ENCODE measurements at places on chromosomes 7 and 10.

DNA sequence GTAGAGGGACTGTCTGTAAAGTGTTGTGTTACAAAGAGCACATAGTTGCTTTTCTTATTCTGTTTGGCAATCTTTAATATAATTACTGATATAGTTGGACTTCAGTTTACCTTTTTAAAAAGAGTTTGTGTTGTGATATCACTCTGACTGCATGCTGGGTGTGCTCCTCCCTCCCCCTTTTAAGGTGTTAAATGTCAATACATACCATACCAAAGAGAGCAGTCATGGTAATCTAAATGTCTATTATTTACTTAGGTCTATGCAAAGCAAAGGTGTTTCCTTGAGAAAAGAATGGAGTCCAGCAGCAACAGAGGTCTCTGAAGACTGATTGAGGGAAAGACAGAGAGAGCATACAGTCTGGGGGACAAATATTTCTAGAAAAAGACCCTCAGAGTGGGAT, 275.1 kb upstream of the NRP1 start:
- no peak for DNase-seq

DNA sequence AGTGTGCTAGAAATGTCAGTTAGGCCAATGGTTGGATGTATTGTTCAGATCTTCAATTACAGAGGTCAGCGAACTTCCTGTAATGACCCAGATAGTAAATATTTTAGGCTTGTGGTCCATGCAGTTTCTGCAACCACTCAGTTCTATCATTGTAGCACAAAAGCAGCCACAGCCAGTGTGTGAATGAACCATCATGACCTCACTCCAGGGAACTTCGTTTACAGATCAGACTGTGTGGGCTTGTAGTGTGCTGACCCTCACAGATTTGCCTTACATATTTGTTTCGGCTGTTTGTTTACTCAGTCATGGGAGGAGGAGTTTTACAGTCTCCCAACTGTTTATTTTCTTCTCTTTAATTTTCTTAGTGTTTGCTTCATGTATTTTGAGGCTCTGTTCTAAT, 55.4 kb downstream of the LANCL2 start:
- DNase-seq = peak; percentile 69

GRCh38 chr7:143256932-143257331, 6.3 kb upstream of the GSTK1 start:
- no peak for DNase-seq

DNA sequence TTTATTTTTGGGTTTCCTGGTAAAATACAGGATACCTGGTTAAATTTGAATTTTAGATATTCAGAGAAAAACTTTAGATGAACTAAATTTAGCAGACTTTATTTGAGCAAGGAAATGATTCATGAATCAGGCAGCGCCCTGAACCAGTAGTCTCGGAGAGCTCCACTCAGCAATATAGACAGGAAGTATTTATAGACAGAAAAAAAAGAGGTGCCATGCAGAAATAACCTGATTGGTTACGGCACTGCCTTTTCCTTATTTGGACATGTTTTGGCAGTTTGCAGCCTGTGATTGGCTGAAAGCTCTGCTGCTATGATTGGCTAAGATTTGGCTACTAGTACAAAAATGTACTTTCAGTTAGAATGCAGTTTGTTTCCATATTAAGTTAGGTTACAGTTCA, 198.3 kb upstream of the DKK1 start:
- DNase-seq = no peak

GRCh38 chr10:96638696-96639095, 51.9 kb upstream of the TM9SF3 start:
- no peak for DNase-seq

DNA sequence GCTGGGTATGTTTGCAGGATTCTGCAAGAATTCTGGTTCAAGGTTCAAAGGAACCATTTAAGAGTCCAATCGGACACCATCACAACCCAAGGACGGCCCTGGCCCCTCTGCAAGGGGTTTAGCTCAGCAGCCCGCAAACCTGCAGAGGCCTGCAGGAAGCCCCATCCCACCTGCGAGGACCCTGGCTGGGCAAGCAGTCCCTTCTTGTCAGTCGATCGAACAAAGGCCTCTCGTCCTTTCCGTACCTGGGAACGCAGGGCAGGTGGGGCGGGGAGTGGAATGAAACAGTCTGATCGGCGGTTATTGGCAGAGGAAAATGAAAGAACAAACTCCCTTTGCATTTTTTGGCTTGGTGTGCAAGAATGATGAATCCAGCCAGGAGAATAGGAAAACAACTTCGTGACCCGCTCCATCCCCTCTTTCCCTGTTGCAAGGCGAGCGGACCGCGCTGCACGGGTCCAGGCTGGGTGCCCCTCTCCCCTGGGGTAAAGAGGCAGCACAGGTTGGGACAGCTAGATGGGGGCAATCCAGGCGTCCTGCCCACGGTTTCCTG, 73.7 kb downstream of the INSIG1 start:
- DNase-seq = no peak

DNA sequence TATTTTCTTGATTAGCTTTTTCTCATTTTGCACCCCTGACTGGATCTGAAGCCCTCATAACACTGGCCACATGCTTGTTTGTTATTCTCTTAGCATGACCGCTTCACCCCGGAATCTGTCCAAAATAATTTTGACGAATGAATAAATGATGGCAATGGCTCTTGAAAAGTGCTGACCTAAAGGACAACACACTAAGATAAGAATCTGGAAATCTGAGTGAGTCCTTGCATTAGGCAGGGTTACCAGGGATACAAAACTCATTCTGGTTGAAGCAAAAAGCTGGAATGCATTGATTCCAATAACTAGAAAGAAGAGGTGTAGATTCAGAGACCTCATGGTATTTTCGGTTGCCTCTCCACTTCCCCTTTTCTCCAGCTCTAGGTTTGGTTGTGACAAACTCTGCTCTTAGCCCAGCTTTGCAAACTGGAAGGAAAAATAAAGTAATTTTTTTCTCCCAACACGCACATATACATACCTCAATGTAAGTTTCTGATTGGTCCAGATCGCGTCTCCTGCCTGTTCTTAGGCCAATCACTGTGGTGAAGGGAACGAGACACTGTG, 157.4 kb downstream of the SKIDA1 start:
- DNase-seq = no peak

DNA sequence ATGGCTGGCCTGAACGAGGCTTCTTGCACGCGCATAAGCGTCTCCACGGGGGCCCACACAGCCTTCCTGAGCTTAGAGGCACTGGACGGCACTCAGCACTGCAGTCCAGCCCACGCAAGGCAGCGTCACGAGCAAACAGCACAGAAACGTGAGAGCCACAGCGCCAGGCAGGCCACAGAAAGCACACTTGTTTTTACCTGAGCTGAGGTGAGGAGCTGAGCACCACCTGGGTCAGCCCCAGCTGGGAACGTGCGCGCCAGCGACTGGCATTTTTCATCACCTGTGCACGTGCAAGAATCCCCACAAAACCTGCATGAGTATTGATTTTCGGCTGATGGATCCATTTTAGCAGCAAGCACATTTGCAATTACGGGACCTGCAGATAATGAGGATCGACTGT, 26.7 kb downstream of the IQCE start:
- peak; percentile 66 for DNase-seq

DNA sequence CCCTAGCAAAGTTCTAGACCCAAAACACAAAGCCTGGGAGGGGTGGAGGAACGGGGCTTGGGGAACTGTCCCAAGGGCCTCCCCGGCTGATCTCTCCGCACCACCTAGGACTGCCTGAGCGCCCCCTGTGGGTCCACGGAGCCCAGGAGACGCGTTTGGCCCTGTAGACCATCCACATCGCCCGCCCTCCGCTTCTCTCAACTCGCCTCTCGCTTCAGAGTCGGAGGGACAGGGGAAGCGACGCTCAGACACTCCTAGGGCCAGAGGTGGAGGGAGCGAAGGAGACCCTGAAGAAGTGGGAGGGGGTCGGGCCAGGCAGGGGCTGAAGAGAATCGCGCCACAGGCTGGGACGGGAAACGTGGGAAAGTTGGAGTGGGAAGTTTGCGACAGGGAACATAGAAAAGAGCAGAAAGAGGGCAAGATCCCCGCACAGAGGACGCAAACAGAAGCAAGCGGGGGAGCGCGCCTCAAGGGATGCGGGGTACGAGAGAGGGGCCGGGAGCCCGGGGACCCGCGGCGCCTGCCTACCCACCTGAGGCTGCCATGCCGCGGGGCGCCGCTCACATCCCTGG, 378 bp downstream of the PIK3AP1 start:
- peak; percentile 63 for DNase-seq

GRCh38 chr10:18620856-18621255, 30.5 kb downstream of the NSUN6 start:
- no peak for DNase-seq

DNA sequence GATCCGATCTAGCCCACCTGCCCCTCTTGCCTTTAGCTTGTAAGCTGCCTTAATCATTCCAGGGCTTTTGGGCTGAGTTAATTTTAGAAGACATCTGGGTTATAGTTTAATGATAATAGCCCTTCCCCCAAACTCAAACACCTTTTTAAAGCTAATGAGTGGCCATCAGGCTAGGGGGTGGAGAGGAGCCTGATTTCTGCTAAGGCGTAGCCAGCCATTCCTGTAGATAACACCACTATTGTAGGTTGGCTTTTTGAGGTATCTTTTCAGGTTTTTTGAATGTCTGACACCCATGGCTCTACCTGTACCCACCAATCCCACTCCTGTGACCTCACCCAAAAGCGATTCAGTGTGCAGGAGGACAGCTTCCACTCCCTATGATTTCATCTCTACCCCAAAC, 7.6 kb upstream of the SYPL1 start:
- DNase-seq = peak; percentile 28

- DNase-seq = no peak
Measured at GRCh38 chr10:53127686-53128085, 355.1 kb upstream of the MBL2 start.

- DNase-seq = no peak
Measured at GRCh38 chr7:133829336-133829897, 297.7 kb upstream of the LRGUK start.

- DNase-seq = no peak
Measured at GRCh38 chr7:92916770-92917224, 80.4 kb upstream of the CDK6 start.

DNA sequence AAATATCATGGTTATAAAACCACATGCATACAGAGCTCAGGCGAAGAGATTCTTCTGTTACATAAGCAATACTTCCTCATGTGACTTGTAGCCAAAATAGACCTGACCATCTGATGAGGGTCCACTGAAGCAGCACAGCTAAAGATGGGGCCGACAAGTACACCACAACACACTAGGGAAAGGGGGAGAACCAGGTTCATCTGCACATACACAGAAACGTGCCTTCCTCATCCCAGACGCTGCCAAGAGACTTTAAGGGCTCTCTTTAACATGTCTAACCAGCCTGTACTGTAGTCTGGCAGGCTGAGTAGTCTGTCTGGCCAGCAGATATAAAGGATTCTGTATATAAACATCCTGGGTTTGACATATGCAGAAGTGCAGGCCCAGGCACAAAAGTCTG, 30.3 kb downstream of the ERCC6 start:
- no peak for DNase-seq

DNA sequence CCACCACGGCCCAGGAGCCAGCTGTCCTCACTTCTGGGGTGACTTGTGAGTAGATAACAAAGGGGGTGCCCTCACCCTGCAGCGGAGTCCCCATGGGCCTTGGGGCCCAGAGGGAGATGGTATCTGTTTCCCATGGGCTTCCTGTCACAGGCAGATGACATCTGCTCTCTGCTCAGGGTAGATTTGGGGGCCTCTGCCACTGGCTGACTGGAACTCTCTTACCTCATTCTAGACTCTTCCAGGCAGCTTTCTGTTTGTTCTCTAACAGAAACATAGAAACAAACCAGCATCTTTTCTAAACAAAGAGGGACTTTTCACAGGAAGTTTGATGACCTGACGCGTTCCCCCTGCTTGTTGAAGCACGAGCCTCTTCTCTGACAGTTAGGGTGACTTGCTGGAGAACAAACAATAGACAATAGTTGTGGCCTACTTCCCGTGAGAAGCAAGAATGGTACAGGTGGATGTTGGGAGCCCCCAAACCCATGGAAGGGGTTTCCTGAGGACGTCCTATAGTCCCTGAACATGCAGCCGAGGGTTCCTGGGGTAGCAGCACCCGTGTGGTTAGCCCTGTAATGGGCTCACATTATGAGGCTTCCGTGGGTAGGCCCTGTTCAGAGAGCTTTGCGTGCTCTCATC, 61.6 kb downstream of the GRK5 start:
- no peak for DNase-seq

GRCh38 chr7:31073326-31074119, 21.4 kb downstream of the ADCYAP1R1 start:
- DNase-seq = no peak

- DNase-seq = no peak
Measured at GRCh38 chr7:90053094-90053493, 101.2 kb upstream of the STEAP1 start.

DNA sequence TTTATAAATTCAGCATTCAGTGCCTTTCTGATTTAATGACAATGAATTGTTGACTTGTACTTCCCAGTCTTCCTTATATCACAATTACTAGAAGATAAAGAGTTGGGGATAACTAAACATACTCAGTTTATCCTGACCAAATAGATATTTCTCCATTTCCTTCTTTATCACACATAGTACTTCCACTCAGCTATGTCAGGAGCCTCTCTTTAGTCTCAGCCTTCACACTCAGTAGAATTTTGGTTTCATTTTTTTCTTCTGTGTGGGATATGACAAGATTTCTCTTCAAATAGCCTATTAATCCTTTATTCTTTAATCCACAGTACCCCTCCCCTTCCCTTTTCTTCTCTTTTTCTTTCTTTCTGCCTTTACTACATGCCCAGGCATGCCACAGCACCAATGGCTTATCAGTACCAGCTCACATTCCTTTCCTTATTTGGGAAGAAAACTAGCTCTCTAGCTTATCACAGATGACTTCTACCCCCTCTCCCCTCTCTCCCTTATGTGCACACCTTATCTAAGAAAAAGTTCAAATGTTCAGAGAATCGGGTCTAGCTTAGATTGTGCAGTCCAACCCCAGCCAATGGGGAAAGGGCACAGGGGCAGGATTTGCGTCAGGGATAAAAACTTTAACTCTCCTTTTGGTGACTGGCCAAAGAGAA, 109.0 kb downstream of the PHF14 start:
- DNase-seq = no peak

DNA sequence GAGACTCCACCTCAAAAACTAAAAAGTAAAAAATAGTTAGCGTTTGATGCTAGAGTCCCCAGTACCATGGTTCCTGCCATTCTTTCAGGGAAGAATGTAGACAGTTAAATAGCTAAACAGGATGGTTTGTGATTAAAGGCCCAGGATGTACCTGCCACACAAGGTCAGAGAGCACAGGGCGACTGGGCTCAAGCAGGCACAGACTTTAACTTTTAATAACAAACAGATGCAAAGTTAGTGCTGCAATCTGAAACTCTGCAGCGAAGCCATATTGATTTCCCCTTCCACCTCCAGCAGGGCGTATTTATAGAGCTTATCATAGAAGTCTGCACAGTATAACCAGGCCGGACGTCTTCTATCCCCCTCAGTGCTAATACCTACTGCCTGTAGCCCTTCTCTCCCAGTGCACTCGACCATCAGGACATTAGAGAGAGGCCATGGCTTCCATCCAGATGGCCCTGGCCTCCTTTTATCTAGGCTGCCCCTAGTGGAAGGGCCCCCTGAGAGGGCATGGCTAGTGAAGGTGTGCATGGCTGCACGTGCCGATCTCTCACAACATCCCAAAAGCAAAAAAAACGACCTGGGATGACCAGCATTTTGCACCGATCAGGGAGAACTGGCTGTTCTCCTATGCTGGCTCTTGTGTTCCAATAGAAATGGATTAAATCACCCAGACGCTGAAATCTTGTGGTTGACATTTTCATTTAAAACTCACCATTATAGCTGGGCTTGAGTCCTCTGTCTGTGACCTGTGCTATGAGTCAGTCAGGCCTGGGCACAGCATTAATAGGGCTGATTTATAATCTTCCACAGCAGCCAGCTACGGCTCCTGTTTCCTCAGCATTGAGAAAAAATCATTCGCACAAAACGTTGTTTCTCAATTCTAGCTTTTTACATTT, 7.6 kb upstream of the BAG3 start:
- DNase-seq = no peak

- DNase-seq = no peak
Measured at GRCh38 chr10:42926843-42927242, 144.2 kb downstream of the BMS1 start.

All from NCI-H146 (cell line).